ENCODE measurements at places on chromosomes 1 and 21.

- no peak for DNase-seq
Measured at GRCh38 chr1:3188150-3188971, 119.4 kb downstream of the PRDM16 start.

DNA sequence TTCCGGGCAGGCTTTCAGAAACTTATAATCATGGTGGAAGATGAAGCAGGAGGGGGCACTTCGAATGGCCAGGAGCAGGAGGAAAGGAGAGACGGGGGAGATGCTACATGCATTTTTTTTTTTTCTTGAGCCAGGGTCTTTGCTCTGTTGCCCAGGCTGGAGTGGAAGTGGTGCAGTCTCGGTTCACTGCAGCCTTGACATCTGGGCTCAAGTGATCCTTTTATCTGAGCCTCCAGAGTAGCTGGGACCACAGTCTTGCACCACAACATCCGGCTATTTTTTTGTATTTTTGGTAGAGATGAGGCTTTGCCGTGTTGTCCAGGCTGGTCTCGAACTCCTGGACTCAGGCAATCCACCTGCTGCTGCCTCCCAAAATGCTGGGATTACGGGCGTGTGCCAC is 61.6 kb downstream of the SELENOF start:
- no peak for DNase-seq

DNA sequence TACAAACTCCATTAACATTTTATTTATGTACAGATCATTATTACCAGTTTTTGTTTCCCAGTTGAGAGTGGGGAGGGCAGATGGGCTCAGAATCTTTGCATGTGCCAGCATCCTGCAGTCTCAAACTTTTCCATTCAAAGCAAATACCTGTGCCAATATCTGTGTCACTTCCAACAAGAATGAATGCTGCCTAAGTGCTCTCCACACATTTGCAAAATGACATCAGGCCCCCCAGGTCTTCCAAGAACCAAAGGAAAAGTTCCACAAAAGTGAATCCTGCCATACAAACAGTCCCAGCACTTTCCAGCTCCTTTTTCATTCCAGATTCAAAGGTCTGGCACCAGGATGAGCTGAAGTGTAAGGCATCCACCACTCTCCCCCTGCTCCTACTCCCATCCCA is 1.7 kb upstream of the TIE1 start:
- no peak for DNase-seq

DNA sequence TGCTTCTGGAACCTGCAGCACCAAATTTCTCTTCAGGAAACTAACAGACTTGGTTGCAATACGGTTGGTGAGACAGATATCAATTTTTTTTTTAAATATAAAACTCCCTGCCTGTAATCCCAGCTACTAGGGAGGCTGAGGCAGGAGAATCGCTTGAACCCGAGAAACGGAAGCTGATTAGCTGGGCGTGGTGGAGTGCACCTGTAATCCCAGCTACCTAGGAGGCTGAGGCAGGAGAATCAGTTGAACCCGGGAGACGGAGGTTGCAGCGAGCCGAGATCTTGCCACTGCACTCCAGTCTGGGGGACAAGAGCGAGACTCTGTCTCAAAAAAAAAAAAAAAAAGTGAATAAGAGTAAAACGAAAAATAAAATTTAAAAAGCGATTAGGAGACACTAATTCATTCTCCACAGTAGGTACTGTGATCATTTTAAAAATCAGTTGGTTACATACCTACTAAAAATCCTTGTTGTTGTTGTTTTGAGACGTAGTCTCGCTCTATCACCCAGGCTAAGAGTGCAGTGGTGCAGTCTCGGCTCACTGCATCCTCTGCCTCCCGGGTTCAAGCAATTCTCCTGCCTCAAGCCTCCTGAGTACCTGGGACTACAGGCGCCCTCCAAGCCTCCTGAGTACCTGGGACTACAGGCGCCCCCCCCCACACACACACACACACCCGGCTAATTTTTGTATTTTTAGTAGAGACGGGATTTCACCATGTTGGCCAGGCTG is 796 bp upstream of the RBM8A start:
- DNase-seq = no peak

- DNase-seq = no peak
Measured at GRCh38 chr1:165276314-165276713, 80.2 kb downstream of the LMX1A start.

GRCh38 chr1:51345300-51345687 is 14.9 kb upstream of the TTC39A start:
- no peak for DNase-seq

- DNase-seq = no peak
Measured at GRCh38 chr1:202697038-202697437, 13.2 kb downstream of the SYT2 start.

DNA sequence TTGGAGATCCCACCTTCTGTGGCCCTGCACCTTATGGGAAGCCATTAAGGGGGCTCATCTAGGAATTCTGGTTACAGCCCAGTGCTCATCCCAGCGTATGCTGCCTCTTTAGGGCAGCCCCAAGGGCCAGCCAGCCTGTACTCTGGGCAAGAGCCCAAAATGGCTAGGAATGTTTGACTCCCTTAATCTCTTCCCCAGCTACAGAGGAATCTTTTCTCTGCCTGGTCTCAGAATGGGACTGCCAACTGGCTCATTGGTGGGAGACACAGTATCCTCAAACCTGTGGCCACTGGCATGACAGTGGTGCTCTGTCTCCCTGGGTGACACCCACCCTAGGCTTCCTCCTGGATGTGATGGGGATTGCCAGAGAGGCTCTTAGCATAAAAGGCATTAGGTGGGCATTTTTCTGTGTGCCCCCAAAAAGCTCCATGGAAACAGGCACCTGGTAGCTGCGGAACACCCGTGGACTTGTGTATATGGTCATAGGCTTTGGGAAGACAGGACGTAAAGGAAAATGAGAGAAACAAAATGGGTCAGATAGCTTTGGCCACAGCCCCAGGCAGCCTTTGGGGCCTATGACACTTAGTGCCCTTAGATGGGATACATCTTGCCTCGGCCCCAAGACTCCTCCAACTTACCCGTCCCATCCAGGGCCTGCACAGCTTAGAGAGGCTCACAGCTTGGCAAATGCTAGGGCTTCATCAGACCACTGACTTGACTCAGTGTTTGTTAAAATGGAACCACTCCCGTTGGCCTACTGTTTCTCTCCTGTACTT is 6.9 kb downstream of the TMEM81 start:
- no peak for DNase-seq

- no peak for DNase-seq
Measured at GRCh38 chr1:153597206-153597605, 15.7 kb downstream of the S100A16 start.

DNA sequence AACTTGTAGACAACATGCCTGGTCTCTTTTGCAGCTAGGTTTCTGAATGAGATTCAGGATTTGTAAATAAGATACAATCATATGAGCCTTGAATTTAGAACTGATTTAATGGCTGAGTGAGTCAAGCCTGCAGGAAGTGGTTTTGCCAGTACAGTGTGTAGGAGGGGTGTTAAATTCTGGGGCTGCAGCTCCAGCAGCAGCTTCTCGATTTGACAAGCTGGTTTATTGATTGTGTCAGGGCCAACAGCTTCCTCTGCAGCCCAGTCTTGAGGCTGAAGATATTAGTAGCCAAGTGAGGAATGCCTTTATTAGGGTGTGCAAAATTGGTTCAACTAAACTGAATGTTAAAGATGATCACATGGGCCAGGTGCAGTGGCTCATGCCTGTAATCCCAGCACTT is 11.5 kb upstream of the PLA2G5 start:
- peak; percentile 32 for DNase-seq

DNA sequence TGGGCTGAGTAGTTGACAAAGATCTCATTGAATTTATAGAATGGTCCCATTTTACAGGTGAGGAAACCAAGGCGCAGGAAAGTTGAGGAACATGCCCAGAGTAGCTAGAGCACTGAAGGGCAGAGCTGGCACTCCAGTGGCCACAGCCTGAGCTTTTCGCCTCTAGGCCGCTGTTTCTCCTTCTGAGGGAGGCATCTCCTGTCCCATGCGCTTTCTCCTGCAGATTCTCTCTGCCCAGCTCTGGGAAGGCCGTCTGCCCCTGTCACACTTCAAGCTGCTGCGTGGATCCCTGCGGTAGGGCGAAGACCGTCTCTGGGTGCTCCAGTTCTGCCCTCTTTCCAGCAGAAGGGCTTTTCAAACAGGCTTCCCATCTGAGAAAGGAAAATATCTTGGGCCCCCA is 159.9 kb downstream of the ACTL8 start:
- no peak for DNase-seq

- no peak for DNase-seq
Measured at GRCh38 chr1:23872421-23872820, 4.3 kb upstream of the FUCA1 start.

DNA sequence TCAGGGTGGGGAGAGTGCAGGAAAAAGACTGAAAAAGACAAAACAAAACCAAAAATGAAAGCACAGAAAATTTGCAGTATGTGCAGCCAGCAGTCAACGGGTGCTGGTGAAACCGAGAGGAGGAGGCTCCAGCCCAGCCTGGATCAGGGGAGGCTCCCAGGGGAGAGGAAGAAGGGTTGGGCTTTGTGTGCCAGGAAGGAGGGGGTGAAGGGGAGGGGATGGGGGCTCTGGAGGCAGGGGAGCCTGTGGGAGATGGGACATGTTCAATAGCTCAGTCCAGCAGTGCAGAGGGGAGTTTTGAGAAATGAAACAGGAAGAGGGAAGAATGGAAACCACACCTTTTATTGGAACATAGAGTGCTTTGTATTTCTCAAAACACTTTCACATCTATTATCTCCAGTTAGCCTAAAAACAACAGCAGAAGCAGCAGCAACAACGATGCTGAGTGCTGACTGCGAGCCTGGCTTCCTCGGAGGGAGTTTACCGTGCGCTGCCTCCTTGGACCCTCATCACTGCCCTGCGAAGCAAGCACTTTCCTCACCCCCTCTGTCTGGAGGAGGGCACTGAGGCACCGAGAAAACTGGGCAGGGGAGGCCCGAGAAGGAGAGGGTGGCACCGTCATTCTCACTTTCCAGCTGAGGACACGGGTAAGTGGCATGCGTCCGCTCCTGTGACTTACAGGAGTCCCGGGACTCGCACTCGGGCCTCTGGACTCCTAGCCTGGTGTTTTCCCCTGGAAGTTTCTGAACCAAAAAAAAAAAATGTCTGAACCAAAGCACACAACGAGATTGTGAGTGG is 62.9 kb downstream of the MDM4 start:
- DNase-seq = no peak

DNA sequence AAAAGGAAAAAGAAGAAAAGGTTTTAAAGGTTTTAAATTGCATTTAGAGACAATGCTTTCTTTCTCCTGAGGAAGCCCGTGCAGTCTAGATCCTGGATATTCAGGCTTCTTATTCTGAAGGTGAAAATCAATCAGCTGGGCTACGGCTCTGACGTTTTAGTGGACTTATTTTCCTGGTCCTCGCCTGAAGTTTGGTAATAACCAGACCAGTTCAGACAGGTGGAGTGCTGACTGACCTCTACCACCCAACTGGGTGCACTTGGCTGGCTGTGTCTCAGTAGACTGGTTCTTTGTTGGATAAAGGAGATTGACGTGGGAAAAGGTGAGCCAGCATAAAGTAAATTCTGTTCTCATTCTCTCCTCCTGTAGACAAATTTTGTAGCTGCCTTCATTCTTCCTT is 7.2 kb upstream of the ATP1A1 start:
- no peak for DNase-seq

- no peak for DNase-seq
Measured at GRCh38 chr1:243507672-243508302, 251.9 kb downstream of the SDCCAG8 start.

- no peak for DNase-seq
Measured at GRCh38 chr1:77283701-77284425, 2.0 kb downstream of the AK5 start.

GRCh38 chr1:42365118-42365517 is 15.5 kb upstream of the RIMKLA start:
- no peak for DNase-seq

Measured in stimulated activated CD8-positive, alpha-beta memory T cell treated with anti-CD3 and anti-CD28 coated beads, Interleukin-15, amount 100 ng/mL, for 48 hours (primary cell).